ENCODE measurements at places on chromosomes 5 and 9. TPM values are rescaled to one million over a fixed set of nuclear protein-coding genes. Genes with fewer than 3 reads are reported as not detected.

The SPINK6 gene
- total RNA-seq, result not detected

The PCDHAC1 gene
- 0.06 TPM for total RNA-seq

The GPRIN1 gene
- 4.6 TPM for total RNA-seq

The ANKRD18A gene
- total RNA-seq, result 1.1 TPM

- no peak overlapping the region for H3K4me3 ChIP-seq
- H3K36me3 ChIP-seq, result no peaks in the 10 kb centered on the region
- no peaks in the 10 kb centered on the region for H3K4me1 ChIP-seq
- no peak for DNase-seq
- no peaks in the 10 kb centered on the region for H3K27me3 ChIP-seq
- no peak overlapping the region for H3K27ac ChIP-seq
These were observed 566.8 kb upstream of the CYLC2 start for GRCh38 chr9:102428305-102428704.

GRCh38 chr5:89216606-89217005 lies 333.6 kb upstream of the MEF2C start:
- no peak overlapping the region for H3K27ac ChIP-seq
- H3K4me3 ChIP-seq, result no peak overlapping the region
- H3K36me3 ChIP-seq, result no peaks in the 10 kb centered on the region

DNA sequence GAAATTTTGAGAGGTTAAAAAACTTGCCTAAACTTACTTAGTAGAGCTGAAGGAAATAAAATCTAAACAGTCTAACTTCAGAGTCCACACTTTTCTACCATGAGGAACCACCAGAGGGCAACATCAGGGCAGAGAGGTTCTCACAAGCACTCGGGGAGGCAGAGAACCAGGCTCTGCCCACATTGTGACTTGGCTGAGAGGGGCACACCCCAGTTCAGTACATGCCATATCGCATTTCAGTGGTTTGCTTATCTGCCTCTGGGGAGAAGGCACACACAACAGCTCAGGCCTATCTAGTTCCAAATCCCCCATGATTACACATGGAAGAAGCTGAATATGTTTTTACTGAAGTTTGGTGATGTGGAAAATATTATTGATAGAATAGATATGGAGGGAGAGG lies 49.2 kb downstream of the EQTN start:
- no peak for DNase-seq
- no peaks in the 10 kb centered on the region for H3K4me1 ChIP-seq
- no peak overlapping the region for H3K4me3 ChIP-seq
- H3K27ac ChIP-seq, result no peak overlapping the region

- no peak for DNase-seq
- no peak overlapping the region for H3K4me3 ChIP-seq
- no peaks in the 10 kb centered on the region for H3K4me1 ChIP-seq
- peaks cover 28% of the 10 kb centered on the region for H3K36me3 ChIP-seq
These were observed 18.3 kb downstream of the PTGES2 start for GRCh38 chr9:128109050-128109709.

GRCh38 chr9:73872701-73873100 lies 624.4 kb upstream of the RORB start:
- no peak overlapping the region for H3K27ac ChIP-seq
- no peaks in the 10 kb centered on the region for H3K27me3 ChIP-seq
- peaks cover 5% of the 10 kb centered on the region for H3K4me1 ChIP-seq
- no peaks in the 10 kb centered on the region for H3K36me3 ChIP-seq
- DNase-seq, result no peak

- H3K4me3 ChIP-seq, result no peak overlapping the region
- H3K4me1 ChIP-seq, result peaks cover 6% of the 10 kb centered on the region
- no peak for DNase-seq
- no peaks in the 10 kb centered on the region for H3K27me3 ChIP-seq
- H3K27ac ChIP-seq, result no peak overlapping the region
These were observed 41.8 kb downstream of the CCL28 start for GRCh38 chr5:43370352-43370751.

- no peaks in the 10 kb centered on the region for H3K36me3 ChIP-seq
- H3K27ac ChIP-seq, result no peak overlapping the region
- no peaks in the 10 kb centered on the region for H3K27me3 ChIP-seq
These were observed 76.4 kb upstream of the SLC1A1 start for GRCh38 chr9:4413856-4414255.

GRCh38 chr9:92608909-92609445 lies 61.0 kb downstream of the IPPK start:
- H3K27me3 ChIP-seq, result no peaks in the 10 kb centered on the region
- DNase-seq, result no peak
- H3K4me1 ChIP-seq, result peaks cover 78% of the 10 kb centered on the region
- no peak overlapping the region for H3K4me3 ChIP-seq
